ENCODE measurements at places on chromosomes 3 and 15. TPM values are rescaled to one million over a fixed set of nuclear protein-coding genes. Genes with fewer than 3 reads are reported as not detected.

DNA sequence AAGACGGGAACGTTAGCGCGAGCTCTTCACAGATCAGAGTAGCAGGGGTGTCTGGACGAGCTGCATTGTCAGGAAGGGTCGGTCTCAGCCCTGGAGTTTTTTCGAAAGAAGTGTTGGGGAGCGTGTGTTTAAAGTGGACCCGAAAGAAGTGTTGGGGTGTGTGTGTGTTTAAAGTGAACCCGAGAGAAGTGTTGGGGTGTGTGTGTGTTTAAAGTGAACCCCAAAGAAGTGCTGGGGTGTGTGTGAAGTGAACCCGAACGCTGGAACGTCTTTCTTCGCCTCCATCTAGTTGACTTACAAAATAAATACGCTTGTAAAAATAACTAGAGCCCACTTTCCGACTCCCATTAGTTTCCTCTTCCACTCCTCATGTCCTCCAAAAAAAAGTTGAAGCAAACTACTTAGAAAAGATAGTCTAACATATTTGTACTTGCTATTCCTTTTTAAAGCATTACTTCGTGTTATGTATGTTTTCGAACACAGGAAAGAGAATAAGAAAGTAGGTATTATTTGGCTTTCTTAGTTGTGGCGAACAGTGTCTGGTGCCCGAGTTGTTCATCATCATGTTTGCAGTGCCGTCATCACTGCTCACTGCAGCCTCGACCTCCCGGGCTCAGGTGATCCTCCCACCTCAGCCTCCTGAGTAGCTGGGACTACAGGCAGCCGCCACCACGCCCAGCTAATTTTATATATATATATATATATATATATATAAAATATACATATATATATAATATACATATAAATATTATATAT, 1.0 kb downstream of the LRCH3 start:
- DNase-seq = no peak

GRCh38 chr3:34260271-34261000, 462.0 kb downstream of the PDCD6IP start:
- DNase-seq = no peak

GOLGA6L9 gene
- total RNA-seq = 15.3 TPM

GRCh38 chr3:151198849-151199248, 4.2 kb downstream of the GPR171 start:
- no peak for DNase-seq

GRCh38 chr3:89145995-89146394, 38.6 kb downstream of the EPHA3 start:
- no peak for DNase-seq

WDR93 gene
- total RNA-seq = not detected

HDC gene
- total RNA-seq = not detected

MYRIP gene
- 2.4 TPM for total RNA-seq

- no peak for DNase-seq
These were observed 19.4 kb upstream of the NFKBIZ start for GRCh38 chr3:101829874-101830273.

DNA sequence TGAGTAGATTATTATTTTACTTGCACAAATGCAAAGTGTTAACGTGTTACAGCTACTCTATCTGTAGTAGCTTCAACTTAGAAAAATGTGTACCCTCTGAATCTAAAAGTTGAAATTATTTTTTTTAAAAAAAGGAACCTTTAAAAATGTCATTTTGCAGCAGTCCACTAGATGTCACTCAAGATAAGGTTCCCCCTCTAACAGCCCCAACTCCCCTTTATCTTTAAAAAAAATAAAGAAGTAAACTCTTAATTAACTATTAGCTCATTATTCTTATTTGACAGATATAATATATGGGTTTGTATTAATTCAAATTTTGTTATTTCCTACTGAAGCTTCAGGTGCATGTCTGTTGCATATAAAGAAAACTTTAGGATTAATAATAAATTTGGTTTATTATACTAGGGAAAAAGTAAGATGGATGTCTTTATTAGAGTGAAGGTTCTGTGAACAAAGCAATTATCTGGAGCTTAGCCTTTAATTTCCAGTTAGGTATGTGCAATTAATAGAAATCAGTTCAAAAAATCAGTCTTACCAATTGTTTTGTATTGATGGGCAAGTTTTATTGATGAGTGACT, 288.5 kb downstream of the VGLL3 start:
- DNase-seq = no peak

ZBED2 gene
- 5.8 TPM for total RNA-seq

DNA sequence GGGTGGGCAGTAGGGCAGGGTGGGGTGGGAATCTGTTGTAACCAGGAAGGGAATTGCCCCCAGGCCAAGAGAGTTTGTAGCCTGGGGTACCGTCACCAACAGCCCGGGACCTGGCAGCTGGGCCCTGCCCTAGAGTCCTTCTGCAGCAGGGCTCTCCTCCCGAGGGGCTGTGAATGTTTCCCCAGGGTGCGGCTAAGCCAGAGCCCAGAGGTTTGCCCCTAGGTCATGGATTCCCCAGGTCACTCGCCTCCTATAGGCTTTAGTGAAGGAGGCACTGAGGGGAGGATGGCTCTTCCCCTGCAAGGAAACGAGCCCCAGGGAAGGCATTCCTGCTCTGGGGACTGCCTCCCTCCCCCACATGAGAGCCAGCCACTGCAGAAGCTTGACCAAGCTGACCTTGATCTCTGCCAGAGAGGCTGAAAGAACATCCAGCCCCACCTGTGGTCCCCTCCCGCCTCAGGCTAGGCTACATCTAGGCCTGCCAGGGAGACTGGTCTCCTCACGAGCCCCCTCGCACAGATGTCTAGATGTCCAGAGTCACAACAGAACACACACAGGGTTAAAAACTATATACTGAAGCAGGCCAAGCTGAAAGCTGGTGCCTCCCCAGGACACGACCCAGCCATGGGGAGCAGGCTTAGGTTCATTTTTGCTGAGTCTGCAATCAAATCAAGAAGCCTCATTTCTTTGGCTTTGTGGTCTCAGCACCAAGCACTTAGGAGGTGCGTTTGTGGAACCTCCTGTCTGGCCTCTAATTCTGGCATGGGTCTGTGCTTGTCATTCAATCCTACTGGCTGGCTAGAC, 69.1 kb upstream of the TAMM41 start:
- DNase-seq = no peak

SST gene
- total RNA-seq = not detected

SLC24A5 gene
- not detected for total RNA-seq
